Neural crest cell (in vitro differentiated cells): ENCODE measurements at places on chromosomes 11 and 22. TPM values are rescaled to one million over a fixed set of nuclear protein-coding genes. Genes with fewer than 3 reads are reported as not detected.

DNA sequence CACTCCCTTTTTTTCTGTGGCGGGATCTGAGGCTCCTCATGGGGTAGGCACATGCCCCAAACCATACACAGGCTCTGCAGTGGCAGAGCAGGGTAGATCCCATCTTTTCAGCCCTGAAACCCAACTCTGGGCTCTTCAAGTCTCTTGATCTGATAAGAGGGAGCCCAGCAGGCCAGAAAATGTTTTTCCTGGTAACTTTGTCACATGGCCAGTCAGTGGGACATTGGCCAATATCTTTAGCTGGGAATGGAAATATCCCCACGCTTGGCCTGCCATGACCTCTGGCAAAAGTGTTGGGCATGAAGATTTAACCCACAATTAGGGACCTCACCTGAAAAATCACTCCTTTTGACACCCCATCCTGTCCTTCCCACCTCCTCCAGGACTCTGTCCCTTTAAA is 8.1 kb downstream of the INPP5J start:
- no peak for DNase-seq

FAM83F gene
- 2.8 and 3.1 TPM in 2 replicates for total RNA-seq

- no peak for DNase-seq
Observed at GRCh38 chr11:82012276-82012675, 721.4 kb downstream of the FAM181B start.

GRCh38 chr22:49023161-49023878 is 804.4 kb downstream of the BRD1 start:
- DNase-seq, result no peak

DNA sequence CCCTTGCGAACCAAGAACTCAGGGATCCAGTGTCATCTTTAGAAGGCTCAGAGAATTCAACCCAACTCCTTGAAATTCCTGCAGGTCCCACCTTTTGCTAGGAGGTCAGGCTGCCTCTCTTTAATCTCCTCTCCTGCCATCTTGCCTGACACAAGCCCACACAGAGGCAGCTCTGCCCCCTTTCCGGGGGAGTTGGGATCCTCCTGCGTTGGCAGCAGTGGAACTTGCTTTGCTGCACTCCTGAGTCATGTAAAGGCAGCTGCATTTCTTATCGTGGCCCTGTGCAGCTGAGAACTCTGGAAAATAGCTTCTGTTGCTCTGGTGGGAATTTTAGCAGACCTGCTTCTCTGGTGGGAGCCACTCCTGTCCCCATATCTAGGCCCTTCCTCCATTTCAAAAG is 142.3 kb upstream of the TBCEL start:
- no peak for DNase-seq

SLC22A9 gene
- total RNA-seq, result not detected in 2 replicates

- DNase-seq, result no peak
Observed at GRCh38 chr11:129237456-129237855, 45.3 kb upstream of the ARHGAP32 start.

GRCh38 chr11:83023410-83023809 is 48.3 kb downstream of the RAB30 start:
- no peak for DNase-seq

DNA sequence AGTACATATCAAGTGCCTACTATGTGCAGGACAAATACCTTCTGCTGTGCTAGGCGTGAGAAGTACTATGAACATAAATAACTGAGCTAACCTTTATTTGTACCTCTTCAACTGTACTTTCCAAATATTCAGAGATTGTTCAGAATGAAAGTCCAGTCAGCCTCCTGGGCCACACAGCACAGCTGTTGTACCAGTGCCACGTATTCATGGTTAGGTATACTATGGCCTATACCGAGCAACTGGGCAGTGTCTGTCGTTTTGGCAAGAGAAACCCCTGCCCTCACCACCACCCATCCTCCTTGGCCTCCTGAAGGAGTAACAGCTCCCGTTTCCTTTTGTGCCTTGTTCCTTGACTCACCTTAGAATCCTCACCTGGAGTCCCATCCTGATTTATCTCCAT is 53.0 kb downstream of the RASSF10 start:
- no peak for DNase-seq

- DNase-seq, result no peak
Observed at GRCh38 chr11:19995145-19995544, 165.1 kb downstream of the DBX1 start.

DNA sequence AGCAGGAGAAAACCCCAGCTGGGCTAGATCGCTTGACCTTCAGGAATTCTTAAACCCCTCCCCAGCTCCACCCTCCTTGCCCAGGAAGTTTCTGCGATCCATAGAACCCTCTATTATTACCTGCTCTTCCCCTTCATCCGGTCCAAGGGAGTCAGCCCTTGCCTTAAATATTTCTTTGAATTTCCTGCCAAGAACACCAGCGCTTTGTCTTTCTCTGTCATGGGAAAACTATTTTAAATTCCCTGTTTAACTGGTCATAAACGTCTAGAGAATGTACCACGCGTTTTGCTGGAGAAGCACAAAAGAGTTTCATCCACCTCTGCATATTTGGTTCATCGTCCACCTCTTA is 496 bp upstream of the TRAF6 start:
- no peak for DNase-seq

DNA sequence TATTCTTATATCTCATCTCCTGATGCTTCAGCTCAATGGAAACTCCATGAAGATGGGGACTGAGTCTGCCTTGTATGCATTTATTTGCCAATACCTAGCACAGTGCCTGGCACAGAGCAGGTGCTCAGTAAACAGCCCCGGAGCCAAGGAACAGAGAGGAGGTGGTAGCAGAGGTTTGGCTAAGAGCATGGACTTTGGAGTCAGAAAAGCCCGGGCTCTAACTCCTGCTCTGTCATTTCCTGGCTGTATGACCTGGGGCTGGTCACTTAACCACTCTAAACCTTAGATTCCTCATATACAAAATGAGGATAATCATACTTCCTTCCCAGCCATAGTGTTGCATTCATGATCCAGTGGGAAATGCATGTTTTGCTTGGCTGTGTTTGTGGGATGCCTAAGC is 36.6 kb downstream of the TP53I11 start:
- DNase-seq, result no peak

DNA sequence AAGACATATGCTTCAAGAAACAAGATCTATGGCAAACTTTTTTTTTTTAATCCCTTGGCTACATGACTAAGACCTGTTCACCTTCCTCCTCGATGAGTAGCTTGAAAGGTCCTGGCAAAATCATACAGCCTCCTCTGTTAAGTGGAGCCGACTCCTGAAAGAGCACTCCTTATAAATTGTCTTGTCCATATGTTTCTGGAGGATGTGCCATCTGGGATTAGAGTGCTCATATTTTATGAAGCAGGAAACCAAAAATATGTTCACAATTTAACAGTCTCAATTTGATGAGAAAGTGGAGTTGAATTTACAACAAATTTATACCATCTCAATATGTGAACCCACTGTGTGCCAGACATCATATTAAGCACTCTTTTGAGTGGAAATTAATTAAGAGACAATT is 912.1 kb upstream of the FAT3 start:
- no peak for DNase-seq

DNA sequence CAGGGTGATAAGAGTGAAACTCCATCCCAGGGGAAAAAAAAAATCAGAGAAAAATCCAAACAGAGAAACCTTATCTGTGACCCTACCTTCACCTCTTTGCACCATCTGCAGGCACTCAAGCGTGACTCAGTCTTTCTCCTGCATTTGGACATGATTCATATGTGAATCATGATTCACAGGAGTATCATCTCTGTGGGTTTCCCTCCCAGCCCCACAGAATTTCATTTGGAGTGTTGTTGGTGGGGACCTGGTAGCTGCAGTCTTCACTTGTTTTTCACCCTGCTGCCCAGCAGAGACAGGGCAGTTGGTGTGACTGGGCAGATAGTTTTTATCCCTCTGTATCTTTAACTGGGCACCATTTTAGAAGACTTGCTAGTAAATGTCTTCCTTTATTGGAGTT is 75.7 kb downstream of the DEPDC5 start:
- DNase-seq, result no peak

PLEKHA7 gene
- total RNA-seq, result 15.6 and 18.2 TPM in 2 replicates

SCGB1A1 gene
- total RNA-seq, result not detected in 2 replicates
